ENCODE measurements at places on chromosomes 12 and 14.

- DNase-seq = peak; percentile 61
Measured at GRCh38 chr14:93655078-93655750, 133.1 kb downstream of the PRIMA1 start.

DNA sequence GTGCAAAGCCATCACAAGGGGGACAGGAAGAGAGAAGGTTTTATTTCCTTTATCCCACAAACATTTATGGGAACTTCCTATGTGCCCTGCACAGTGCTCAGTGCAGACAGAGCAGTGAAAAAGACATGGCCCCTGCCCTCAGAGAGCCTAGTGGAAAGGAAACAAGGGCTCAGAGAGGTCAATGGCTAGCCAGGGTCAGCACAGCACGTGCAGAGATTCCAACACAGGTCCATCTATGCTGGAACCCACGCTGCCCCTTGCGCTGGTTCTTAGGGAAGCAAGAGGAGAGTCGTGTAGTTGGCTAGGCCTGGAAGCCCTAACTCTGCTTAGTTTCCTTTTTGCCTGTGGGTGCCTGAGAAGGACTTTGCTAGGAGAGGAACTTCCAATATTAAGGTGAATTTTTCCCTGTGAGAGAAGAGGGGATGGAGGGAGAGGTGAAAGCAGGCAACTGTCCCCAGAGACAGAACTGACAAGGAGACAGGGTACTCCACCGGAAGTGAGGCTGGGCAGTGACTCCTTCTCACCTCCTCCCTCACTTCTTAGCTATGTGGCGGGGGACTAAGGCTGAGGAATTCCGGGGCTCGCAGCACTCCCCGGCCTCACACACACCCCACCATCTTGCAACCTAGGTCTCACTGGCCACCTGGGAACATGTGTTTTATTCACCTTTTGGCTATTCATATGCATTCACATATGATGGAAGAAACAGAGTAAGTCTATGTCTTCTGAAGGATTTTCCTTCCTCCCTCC, 12.1 kb upstream of the GPX2 start:
- no peak for DNase-seq

DNA sequence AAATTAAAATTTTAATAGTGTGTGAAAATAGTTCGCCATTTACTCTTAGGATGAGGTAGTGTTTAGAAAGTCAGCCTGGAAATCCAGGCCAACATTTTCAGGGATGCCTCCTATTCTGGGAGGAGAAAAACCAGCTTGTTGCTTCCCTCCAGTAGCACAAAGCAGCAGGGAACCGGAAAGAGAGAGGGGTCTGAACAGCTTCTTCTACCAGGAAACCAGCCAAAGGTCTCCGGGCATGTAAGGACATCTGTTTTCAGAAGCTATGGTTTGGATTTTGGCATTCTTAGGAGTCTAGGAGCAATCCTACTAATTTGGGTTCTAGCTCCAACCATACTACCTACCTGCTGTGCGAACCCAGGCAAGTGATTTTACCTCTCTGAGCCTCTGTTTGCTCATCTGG, 85.3 kb downstream of the DPF3 start:
- DNase-seq = no peak

- DNase-seq = no peak
Measured at GRCh38 chr14:91305650-91306431, 61.3 kb upstream of the GPR68 start.

GRCh38 chr14:101707863-101708620, 53.5 kb upstream of the PPP2R5C start:
- no peak for DNase-seq

DNA sequence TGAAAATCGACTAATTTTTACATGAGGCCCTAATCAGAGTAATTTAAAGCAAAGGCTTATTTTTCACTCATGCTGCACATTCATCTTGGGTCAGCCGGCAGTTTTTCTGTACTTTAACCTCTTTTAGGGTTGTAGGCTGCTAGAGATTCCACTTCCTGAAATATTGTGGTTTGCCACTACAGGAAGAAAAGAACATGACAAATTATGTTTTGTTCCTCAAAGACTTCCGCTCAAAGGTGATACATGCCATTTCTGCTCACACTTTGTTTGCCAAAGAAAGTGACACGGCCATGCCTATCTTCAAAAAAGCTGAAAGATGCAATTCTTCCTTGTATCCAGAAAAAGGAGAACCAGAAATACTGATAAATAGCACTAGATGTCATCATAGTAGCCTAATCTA, 183.4 kb upstream of the PPFIA2 start:
- DNase-seq = no peak

GRCh38 chr12:6115389-6115788, 9.1 kb downstream of the VWF start:
- DNase-seq = no peak

DNA sequence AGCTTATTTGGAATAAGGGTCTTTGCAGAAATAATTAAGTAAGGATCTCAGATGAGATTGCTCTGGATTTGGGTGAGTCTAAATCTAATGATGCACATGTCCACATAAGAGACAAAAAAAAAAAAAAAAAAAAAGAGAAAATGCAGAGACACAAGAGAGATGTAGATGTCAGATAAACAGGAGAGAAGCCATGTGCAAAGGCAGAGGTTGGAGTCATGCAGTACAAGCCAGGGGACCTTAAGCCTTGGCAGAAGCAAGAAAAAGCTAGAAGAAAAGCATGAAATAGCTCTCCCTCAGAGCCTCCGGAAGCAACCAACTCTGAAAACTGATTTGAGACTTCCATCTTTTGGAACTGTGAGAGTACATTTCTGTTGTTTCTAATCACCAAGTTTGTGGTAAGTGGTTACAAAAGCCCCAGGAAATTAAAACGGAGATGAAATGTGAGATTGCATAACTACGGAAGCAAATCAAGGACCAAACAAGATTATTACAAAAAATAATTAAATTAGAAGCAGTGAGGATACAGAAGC, 1304.0 kb upstream of the SEL1L start:
- DNase-seq = no peak

- DNase-seq = no peak
Measured at GRCh38 chr14:45790293-45790692, 537.3 kb upstream of the MIS18BP1 start.

DNA sequence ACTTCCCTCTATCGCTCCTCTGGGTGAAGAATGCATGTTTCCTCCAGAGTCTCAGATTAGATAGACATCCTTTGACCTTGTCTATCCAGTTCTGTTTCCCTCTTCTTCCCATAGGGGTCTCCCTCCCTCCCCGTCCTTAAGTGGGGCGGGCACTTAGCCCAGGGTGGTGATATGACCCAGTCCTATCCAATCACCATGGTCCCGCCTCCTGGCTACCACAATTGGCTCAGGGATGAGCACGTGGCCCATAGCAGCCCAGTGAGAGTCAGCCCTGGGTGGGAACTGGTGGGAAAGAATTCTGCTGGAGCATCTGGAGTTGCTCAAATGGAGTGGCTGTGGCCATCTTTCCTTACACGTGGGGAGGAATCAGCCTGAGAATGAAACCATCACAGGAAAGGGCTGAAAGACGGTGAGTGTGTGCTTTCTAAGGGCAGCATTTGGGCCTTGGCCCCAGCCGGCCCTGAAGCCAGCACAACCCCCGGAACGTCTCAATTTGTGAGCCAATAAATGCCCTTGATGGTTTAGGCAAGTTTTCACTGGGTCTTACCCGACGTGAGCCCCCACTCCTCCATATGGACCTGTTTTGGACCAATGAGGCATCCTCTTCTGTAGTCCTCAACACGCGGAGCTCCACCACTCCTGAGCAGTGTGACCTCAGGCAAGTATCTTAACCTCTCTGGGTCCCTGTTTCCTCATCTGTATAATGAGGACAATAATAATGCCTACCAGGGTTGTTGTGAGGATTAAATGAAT, 14.4 kb upstream of the MLXIP start:
- DNase-seq = peak; percentile 91

DNA sequence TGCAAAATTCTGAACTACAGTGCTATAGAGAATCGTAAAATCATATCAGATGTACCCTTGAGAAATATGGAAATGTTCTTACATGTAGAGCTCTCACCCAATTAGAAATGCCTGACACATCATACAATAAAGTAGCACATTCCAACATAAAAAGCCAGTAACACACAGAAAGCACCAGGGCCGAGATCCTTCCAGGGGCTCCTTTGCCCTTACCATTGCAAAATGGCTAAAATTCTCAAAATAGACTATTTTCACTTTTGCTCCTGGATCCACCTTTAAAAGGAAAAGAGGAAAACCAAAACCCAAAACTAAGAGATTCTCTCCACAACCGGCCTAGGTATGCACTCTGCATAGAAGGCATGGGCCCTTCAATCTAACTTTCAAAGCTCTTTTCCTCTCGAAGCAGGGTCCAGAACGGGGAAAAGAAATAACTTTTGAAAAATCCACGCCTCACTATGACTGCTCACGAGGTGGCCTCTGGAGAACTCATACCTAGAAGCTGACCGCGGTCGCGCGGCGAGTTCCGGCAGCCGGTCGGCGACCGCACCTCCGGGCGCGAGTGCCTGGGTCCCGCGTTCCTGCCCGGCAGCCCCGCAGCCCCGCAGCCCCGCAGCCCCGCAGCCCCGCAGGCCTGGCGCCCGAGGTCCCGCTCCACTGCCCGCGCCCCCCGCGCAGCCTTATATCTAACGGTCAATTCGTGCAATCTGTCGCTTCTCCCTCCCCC, 2.7 kb downstream of the OTX2 start:
- no peak for DNase-seq
